Activated CD4-positive, alpha-beta T cell treated with anti-CD3 and anti-CD28 coated beads for 24 hours (primary cell): ENCODE measurements at places on chromosomes 5 and 9.

DNA sequence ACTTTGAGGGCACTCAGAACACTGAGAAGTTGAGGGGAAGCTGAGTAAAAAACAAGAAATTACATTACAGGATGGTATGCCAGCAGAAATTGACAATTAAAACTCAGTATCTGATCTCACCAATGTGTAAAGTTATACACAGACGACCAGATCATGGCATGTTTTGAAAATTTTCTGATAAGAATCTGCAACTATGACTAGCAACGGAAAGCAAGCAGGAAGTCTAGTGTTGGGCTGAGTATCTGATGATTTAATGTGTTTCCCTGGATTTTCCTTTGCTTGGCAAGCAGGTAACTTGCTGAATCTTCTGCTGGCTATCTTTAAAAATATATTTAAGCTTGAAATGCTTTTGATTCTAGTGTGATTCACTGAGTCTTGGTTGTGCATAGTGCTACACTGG lies 5.2 kb upstream of the GCNT4 start:
- no peak for DNase-seq

DNA sequence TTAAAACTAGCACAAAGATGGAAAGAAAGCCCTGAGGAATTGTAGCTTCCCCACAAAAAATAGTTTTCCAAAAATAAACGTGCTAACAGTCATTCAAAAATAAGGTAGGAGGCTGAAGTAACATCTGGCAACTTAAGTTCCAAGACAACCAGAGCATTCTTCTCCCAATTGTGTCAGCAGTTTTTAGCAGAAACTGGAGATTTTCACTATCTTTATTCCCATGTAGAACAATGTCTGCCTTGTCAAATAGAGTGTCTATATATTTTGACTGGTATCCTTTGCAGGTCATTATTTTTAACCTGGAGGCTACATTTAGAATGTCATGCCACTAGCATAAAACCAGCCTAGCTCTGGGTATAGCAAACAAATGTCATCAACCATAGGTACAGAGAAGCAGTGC lies 10.8 kb downstream of the TYRP1 start:
- DNase-seq, result no peak

DNA sequence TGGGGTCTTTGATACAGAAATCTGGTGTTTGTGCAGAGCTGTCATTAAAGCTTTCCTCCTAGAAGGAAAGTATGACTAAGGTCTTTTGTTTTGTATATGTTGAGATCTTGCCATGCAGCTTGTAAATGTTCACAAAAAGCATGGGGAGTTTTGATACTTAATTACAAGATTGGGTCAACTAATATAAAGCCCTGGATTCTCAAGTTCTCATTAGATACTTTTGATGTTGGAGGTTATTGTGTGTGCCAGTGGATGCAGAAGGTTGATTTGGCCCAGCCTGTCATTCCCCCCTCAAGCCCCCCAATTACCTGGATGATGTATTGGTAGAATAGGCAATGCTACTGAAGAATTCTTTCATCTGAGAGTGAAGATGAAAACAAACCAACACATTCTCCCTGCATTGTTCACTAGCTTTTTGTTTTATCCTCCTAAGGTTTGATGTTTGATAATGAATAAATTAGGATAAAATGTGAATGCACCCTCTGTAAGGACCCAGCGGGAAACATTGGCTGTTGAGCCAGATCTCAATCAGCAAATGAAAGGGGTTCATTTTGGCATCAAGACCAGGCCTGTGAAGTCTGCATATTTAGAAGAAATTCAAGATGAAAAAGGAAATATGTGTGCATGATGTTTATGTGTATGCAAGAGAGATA lies 61.9 kb upstream of the ADAMTS19 start:
- no peak for DNase-seq

- no peak for DNase-seq
Observed at GRCh38 chr5:10030219-10030831, 219.4 kb downstream of the ATPSCKMT start.
